ENCODE measurements at places on chromosomes 11 and 22.

DNA sequence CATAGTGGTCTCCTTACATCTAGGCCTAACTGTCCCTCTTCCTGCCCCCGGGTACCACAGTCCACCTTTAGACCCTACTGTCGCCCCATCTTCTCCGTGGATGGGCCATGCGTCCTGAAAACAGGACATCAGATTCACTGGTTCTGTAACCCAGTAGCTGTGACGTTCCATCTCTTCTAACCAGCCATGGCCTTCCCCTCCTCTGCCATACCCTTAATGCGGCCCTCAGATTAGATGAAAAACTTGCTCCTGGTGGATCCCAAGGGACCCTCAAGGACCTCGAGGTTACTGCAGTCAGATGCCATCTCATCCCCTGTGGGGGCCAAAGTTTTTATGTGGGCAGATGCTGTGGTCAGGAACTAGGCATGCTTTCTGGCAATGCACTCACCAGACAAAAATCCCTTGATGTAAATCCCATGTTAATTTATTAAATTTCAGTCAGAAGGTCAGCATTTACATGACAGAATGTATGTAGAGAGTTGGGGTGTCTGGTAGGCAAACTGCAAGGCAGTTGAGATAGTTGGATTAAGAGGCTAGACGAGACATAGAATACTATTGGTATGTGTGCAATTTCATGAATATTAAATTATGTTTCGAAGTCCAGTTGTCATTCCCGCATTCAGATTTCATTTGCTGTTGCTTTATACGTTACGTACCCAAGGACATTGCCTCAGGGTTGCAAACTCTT lies 64.3 kb downstream of the WNT11 start:
- DNase-seq, result no peak

GRCh38 chr11:64566042-64566914 lies 24.7 kb upstream of the SLC22A12 start:
- DNase-seq, result no peak

- DNase-seq, result no peak
Measured at GRCh38 chr22:37669586-37669985, 5.8 kb upstream of the LGALS1 start.

GRCh38 chr11:129209891-129210830 lies 18.0 kb upstream of the ARHGAP32 start:
- DNase-seq, result no peak

DNA sequence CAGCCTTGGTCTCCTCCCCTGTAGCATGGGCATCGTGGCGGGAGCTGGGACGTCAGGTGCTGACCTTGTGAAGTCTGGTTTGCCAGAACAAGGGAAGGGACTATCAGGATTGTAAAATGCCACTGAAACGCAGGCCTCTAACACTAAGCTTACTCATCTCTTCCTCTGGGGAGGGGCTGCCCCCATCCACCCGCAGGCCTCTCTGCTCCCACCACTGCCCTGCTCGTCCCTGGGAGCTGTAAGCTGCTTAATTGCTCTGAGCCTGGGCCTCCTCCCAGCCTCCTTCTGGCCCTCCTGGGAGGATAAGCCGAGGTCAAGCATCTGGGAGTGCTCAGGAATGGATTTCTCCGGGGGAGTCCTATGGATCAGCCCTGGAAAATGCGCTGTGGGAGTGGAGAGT lies 8.4 kb downstream of the SHISAL1 start:
- DNase-seq, result no peak

DNA sequence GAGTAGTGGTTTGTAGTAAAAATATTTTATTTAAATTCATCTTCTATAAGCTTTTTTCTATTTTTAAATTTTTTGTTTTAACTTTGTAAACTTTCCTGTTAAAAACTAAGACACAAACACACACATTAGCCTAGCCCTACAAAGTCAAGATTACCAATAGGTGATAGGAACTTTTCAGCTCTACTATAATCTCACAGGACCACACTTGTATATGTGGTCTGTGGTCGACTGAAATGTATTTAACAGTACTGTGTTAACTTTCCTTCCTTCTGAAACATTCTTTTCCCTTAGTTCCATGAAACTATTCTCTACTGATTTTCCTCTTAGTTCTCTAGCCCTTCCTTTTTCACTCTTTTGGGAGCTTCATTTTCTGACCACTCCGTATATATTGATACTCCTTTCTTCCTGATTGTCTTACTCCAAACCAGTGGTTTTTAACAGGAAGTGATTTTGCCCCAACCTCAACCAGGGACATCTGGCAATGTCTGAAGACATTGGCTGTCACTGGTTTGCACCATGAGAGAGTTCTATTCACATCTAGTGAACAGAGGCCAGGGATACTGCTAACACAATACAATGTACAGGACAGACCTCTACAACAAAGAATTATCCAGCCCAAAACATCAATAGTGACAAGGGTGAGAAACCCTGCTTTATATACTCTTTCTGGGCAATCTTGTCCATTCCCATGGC lies 8.8 kb downstream of the ZW10 start:
- DNase-seq, result no peak

DNA sequence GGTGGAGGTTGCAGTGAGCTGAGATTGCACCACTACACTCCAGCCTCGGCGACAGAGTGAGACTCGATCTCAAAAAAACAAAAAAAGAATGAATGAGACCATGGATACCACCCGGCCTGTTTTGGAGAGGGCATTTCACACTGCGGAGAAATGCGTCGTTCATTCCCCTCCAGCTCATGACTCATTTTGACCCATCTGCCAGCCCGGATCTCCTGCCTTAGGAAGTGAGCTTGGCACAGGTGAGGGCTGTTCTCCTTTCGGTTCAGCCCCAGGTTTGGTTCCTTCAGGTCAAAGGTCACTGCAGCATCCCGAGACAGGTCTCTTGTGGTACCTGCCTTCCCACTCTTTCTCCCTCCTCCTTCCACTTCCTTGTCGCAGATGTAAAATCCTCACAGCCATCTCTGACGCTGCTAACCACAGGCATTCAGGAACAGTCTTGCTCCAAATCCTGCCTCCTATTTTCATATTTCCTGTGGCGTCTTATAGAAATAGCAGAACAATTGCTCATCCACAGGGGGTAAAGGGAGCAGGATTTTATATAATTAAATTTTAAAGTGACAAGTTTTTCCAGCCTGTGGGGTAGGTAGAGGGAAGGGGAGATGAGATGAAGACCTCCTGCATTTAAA lies 517.9 kb downstream of the NTM start:
- DNase-seq, result no peak

- no peak for DNase-seq
Measured at GRCh38 chr22:46815896-46816731, 53.7 kb downstream of the TBC1D22A start.

GRCh38 chr11:76760236-76760635 lies 22.9 kb upstream of the TSKU start:
- no peak for DNase-seq

DNA sequence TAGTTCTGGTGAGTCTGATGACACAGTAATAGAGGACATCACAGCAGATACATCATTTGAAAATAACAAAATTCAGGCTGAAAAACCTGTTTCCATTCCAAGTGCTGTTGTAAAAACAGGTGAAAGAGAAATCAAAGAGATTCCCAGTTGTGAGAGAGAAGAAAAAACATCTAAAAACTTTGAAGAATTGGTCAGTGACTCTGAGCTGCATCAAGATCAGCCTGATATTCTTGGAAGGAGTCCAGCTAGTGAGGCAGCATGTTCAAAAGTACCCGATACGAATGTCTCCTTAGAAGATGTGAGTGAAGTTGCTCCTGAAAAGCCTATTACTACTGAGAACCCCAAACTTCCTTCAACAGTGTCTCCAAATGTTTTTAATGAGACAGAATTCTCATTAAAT lies 38.7 kb downstream of the RTN3 start:
- DNase-seq, result no peak

DNA sequence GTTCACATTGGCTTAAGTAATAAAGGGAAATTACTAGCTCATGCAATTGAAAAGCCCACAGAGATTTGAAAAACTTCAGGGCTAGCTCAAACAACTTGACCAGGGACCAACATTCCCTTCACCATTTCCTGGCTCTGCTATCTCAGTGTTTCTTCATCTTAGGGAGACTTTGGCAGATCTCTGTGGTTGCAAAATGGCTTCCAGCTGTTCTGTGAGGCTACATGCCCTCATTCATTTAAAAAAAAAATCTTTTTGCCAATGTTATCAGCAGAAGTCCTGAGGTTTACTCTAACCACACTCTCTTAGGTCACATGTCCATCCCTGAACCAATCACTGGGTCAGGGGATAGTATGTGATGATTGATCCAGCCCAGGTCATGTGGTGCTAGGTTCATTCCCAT lies 13.9 kb upstream of the RASSF10 start:
- no peak for DNase-seq

DNA sequence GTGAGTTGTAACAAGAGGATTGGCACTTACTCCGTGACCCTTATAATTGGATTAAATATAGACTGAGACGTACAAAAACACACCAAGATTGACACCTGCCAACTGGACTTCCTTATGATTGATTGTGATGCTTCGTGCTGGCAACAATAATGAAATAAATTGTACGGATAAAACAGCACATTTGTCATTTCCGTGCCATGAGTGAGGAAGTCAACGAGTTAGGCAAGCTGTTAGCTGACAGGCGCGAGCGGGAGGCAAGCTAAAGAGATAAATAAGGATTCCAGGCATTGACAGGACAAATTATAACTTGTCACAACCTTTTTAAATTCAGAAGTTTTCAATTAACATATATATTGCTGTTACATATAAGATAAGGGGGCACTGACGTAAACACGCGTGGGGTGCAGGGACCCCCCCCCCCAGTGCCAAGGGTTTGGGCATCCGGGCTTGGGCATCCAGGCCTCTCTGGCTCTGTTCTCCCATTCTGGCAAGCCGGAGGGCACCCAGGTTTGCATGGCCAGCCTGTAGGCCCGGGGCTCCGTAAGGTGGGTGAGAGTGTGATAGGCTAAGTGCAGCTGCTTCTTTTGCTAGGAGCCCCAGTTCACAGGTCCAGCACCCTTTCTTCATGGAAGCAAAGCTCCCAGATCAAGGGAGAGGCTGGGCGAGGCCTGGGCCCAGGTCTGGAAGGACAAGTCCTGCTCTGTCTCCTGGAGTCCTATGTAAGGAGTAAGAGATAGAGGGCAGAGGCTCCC lies 11.2 kb upstream of the PAX6 start:
- DNase-seq, result no peak

DNA sequence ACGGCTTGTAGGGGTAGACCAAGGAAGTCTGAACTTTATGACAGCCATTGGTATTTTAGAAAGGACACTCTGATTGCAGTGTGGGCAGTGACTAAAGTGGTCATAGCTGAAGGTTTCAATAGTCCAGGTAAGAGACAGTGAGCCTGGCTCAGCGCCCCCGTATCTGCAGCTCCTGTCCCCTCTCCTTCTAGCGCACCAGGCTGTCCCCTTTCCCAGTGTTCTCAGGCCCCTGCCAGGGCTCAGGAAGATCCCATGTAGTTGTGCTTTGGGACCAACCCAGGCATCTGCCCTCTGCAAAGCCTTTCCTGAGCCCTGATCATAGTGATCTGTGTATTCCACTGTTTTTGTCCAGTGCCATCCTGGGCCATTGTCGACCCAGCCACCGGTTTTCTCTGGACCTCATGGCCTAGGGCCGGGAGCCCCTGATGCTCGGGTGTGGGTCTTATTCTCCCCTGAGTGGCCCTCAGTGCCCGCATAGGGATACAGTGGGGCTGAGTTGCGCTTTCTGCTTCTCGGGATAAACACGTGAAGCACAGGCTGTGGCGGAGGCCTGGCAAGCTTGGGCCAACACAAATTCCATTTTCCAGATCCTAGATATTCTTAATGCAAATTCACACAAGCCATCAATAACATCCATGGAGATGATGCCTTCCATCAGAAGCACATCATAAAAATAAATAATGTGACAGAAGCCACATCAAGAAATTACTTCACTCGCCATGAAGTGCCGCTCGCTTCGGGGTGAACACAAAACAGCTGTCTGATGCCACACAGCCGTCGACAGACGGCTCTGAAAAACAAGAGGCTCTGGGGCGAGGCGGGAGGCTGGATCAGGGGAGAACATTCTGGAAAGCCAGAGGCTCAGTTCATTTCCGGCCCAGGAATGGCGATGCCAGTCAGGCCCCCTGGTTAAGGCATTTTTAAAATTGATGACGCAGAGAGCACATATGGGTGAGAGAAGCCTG lies 805.0 kb downstream of the TBC1D22A start:
- no peak for DNase-seq

DNA sequence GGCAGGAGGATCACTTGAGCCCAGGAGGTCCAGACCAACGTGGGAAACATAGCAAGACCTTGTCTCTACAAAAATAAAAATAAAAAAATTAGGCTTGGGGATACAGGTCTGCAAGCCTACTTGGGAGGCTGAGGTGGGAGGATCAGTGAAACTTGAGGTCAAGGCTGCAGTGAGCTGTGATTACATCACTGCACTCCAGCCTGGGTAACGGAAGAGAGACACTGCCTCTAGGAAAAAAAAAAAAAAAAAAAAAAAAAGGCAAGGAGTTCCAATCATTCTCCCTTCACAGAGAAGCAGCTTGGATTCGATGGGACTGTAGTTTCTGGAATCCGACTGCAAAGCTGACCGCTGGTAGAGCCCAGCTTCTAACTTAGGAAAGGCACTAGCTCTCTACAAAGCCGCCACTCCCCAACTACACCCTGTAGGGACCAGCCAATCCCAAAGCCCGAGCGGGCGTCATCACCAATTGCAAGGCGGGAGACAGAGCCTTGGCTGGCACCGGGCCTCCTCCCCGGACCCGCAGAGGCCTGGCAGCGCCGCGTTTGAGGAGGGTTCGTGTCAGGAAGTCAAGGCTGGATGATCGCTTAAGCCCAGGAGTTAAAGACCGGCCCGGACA lies 716 bp upstream of the DDB2 start:
- no peak for DNase-seq

DNA sequence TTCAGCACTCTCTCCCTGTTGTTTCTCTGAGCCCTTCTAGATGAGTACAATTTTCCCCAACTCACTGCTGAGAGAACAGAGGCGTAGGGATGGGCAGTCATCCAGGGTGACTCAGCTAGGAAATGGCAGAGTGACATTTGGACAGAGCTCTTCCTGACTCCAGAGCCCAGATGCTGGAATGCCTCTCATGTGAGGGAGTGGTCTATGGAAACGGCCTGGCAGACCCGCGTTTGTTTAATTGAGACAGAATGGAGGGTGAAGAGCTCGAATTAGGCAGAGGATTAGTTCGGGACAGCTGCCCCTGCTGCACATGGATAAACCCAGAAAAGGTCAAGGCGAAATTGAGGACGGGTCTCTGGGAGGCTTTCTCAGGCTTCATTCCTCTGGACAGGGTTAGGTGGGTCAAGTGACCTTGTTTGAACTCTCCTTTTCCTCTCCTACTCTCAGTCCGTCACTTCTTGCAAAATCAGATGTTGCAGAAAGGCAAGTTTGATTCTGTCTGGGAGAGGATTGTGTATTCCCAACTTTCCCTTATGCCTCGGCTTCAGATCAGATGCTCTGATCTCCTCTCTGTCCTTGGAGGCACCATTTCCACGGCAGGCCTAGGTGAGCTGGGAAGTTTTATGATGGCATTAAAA lies 7.6 kb upstream of the LMO2 start:
- peak; percentile 81 for DNase-seq

- DNase-seq, result no peak
Measured at GRCh38 chr22:29628996-29629902, 25.8 kb downstream of the NF2 start.

- DNase-seq, result no peak
Measured at GRCh38 chr11:45961751-45962240, 39.3 kb downstream of the LARGE2 start.

Measured in forelimb muscle (tissue), 1 donor.